ENCODE measurements at places on chromosomes 2 and 18.

- no peak for DNase-seq
Observed at GRCh38 chr18:63192885-63193349, 126.7 kb downstream of the BCL2 start.

DNA sequence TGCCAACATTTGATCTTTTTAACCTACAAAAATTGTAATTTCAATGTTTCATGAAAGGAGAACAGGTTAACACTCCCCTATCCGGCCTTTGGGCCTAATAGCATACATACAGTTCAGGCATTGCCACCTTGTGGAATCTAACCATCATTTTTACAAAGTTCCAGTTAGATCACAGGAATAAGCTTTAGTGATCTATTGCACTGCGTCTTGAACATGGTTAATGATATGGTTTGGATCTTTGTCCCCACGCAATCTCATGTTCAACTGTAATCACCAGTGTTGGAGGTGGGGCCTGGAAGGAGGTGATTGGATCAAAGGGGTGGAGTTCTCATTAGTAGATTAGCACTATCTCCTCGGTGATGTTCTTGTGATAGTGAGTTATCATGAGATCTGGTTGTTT is 58.2 kb upstream of the NEUROD1 start:
- no peak for DNase-seq

GRCh38 chr2:207919164-207919919 is 106.0 kb downstream of the PLEKHM3 start:
- DNase-seq: no peak

DNA sequence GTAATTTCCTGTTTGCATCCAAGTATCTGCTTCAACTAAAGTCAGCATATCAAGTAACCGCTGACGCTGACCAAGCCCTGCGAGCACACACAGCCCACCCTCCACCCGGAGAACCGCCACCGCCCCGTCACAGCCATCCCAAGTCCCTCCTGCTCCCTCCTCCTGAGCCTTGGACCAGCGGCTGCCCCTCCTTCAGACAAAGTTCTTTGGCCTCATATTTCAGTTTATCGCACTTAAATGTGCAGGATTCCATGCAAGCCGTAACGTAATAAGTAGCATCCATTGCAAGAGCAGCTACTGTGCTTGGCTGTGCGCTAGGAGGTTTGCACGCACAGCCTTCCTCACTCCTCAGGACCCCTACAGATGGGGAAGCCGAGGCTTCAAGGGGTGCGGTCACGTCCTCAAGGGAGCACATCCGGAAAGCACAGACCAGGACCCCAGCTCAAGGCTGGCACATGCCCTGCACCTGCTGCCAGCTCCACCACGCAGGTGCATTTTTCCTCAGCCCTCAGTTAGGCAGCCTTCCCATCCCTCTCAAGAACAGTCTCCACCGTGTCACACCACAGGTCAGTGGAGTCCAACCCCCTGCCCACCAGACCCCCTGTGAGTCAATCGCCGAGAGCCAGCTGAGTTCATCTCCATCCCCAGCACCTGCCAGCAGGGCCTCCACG is 17.1 kb downstream of the PXDN start:
- DNase-seq: no peak

- DNase-seq: no peak
Observed at GRCh38 chr2:41851554-41851953, 196.3 kb upstream of the PKDCC start.

DNA sequence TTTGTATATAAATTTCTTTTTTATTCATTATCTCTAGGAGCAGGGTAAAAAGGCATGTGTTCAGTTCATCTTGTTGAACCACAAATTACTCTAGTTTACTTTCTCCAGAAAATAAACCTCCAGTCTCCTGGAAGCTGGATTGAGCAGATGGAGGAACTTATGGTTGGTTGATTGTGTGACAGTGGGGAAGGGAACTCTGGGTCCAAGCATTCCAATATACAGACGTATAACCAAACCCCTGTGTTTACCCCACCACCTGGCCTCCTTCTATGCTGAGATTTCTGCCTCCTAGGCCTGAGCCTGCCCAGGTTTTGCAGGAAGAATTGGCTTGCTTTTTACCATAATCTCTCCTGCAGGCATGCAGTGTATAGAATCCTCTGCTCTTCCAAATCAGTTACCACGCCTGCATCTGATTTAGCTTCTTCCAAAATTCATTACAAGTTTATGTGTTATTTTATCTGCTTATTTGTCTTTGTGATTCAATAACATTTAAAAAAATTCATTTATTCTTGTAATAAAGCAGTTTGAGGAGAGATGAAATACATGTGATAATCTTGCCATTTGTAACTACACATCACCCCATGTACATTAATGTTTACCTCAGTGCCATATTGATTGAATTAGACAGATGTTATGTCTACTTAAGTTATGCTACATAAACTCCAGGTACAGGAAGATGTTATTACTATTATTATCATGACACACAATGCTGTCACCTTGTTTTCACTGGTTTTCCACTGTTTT is 2.5 kb upstream of the RAB27B start:
- no peak for DNase-seq

- no peak for DNase-seq
Observed at GRCh38 chr2:12807907-12808810, 91.4 kb downstream of the TRIB2 start.

DNA sequence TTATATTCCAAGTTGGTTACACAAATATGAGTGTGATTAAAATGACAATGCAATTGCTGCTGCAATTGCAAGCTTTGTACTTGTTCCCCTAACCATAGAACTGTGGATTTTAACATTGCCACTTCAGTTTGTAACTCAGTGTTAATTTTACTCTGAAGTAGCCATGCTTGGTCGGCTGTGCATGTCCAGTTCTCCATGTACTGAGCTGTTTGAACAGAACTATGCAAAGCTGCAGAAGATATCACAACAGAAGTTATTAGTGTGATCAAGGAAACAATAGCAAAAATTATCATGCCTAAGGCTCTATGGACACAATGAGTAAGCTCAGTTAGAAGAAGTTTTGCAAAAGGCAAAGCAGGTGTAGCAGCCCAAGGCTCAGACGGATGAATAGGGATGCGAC is 45.3 kb downstream of the CXCR4 start:
- no peak for DNase-seq

GRCh38 chr18:13577091-13577697 is 149.2 kb downstream of the FAM210A start:
- no peak for DNase-seq

- no peak for DNase-seq
Observed at GRCh38 chr18:48292782-48293424, 116.3 kb downstream of the ZBTB7C start.

GRCh38 chr2:184032983-184033382 is 565.3 kb upstream of the ZNF804A start:
- no peak for DNase-seq

GRCh38 chr2:236883819-236884218 is 201.9 kb upstream of the COPS8 start:
- DNase-seq: no peak

GRCh38 chr2:3657881-3658280 is at the start of gene ALLC:
ALLC (plus strand) TSS chr2:3658200; CDS start chr2:3671158, 12,958 bp downstream.
- DNase-seq: no peak

DNA sequence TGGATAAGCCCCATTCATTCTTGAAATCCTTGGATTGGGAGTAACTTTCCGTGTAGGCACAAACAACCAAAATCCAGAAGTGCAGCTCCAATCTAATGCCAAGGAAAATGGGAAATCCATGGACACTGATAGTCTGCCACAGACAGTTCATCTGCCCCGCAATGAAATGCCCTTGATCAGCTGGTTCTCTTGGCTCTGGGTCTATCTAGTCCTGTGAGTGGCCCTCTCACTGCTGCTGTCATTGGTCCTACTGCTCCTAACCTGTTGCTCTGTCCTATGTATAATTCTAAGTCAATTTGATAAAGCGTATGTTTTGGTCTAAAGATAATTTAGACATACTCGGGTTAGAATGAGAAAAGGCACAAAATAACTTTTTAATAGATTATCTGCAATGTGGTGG is 13.7 kb upstream of the TMEM182 start:
- no peak for DNase-seq

GRCh38 chr2:205895981-205896655 is 189.9 kb downstream of the INO80D start:
- DNase-seq: no peak

GRCh38 chr2:117832332-117832731 is 17.8 kb downstream of the DDX18 start:
- no peak for DNase-seq

DNA sequence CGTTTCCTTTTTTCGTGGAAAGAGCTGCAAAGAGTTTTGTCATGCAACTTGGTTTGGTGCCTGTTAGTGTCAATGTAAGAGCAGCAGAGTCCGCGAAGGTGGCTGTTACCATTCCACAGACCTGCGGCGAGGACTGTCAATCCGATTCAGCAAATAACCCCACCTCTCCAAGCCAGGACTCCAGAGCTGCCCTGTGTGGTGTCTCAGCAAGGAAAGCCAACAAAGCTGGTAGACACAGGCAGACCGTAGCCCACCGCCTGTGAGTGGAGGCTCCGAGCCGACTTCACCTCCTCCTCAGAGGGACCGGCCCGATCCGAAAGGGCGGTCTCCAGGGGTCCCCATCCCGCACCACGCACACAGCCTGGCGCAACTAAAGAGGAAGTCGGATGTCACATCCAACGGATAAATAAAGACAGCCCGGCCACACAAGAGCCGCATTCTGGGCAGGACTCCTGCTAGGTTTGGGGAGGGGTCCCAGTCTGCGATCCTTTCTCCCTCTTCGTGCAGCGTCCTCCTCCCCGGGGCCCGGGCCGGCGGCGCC is 819 bp downstream of the ANKRD44 start:
- DNase-seq: no peak

DNA sequence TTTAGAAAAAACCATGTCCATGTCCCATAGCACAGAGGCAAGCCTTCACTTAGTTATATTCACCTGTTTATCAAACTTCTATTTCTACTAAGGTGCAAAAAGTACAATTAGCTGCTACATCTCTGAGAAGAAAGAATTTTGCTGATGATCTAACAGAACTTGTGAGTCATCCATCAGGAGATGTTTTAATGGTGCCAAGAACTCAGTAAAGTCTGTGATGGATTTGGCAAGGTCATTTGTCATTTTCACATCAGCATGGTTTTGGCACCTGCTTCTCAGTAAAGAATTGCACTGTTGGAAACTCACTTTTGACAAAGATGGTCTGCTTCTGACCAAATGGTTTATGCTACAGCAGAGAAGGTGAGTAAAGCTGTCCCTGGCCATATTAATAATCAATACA is 195.7 kb upstream of the TMEFF2 start:
- DNase-seq: no peak

- DNase-seq: no peak
Observed at GRCh38 chr18:26771524-26771923, 94.0 kb downstream of the AQP4 start.

- no peak for DNase-seq
Observed at GRCh38 chr2:211302676-211303075, 746.3 kb downstream of the CPS1 start.

All from NCI-H1105 (cell line).